Stimulated activated CD4-positive, alpha-beta T cell treated with anti-CD3 and anti-CD28 coated beads, Interleukin-4, amount 100 ng/mL, for 1 hour (primary cell): ENCODE measurements at places on chromosomes 16 and 17.

DNA sequence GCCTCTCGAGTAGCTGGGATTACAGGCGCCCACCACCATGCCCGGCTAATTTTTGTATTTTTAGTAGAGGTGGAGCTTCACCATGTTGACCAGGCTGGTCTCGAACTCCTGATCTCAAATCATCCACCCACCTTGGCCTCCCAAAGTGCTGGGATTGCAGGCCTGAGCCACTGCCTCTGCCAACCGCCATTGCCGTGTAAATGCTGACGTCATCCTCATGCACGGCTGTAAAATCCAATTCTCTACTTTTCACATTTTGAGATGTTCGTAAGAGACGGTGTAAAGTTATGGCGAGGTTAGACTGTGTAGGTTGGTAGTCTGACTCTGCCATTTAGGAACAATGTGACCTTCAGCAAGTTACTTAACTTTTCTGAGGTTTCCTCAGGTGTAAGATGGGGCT is 1.7 kb upstream of the DNAJA2 start:
- DNase-seq, result no peak

- DNase-seq, result no peak
Observed at GRCh38 chr16:13306161-13306995, 405.0 kb downstream of the SHISA9 start.

GRCh38 chr17:81223762-81224130 is 981 bp upstream of the CEP131 start:
- DNase-seq, result no peak

DNA sequence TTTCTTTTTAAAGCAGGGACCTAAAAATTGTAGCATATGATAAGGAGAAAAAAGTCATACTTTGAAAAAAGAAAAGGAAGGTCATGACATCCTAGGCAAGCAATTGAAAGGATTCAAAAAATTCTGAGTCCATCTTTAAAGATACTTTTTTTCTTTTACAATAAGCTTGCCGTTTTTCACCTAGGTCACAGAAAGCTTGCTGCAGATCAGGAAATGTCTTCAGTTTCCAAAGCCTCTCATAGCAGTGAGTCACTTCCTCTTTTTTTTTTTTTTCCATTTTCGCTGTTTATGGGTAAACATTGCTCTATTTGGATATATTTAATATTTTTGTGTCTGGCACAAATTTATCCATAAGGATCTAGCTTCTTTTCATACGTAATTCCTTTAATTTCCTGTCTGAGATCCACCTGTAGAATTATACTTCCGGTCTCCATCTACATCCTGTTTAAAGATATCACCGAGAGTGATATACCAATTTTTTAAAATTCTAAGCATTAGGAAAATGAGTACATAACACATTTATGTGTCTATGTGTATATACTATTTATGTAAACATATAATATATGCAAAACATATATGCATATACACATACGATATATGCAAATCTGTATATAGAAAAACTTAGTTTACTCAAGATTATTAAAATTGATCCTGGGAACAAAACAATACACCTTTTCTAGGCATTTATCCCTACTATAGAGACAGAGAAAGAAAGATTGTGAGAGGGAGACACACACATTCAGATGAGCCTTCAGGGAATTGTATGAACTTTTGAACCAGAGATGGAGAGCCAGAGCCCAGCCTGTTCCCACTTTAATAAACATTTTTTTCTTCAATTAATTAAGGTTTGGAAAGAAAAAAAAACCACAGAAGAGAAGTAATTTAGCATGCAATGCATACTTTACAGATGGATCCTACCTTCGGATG is 134.4 kb downstream of the SKAP1 start:
- DNase-seq, result no peak

DNA sequence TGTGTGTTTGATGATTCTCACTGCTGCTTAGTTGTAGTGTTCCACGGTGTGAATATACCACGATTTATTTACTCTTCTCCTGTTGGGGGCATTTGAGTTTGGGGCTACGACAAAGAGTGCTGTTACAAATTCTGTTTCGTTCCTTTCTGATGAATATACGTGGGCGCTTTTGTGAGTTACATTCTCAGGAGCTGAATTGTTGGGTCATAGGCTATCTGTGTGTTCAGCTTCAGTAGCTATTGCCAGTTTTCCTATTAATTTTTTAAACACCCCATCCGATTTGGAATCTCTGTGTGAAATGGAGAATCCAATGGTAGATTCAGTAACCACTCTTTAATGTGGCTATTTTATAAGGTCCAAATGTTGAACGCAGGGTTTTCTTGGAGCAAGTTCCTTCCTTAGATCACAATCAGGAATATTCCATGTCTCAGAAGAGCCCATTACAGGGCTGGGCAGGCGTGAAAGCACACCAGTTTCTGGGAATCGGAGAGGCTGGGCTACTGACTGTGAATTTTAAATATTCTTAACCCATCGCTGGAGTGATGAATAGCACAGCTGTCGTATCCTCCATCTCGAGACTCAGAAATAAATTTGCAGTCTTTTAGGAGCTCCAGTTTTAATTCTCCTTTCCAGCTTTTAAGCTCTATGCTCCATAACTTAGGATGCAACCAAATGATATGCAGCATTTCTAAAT is 115.9 kb downstream of the PITPNC1 start:
- no peak for DNase-seq

DNA sequence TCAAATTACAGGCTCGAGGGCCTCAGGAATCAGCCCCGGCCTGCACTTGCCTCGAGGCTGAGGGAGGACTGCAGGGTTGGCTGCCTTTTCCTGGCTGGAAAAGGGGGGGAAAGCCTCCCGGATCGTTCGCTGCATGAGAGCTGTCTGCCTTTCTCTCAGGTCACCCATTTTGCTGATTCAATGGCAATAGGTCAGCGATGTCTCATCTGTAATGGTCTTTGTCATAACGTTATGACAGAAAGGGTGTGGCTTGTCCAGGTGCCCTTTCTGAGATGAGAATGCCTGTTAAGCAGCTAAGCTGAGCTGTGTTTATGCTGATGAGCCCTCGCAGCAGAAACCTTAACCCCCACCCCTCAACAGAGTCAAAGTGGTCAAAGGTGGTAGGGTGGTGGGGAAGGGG is 81.8 kb downstream of the AKAP1 start:
- no peak for DNase-seq

DNA sequence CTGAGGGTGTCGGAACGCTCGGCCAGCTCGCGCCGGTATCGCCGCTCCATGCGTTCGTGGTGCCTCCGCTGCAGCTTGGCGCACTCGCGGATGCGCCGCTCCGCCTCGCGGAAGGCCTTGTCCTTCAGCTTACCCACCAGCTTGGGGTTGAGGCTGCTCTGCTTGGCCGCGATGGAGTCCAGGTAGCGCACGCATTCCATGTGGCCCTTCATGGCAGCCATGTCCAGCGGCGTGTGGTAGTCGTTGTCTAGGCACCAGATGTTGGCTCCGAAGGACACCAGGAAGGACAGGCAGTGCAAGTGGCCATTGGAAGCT is 2.8 kb downstream of the USH1G start:
- DNase-seq, result no peak

GRCh38 chr16:15055141-15056053 is 477 bp downstream of the NTAN1 start:
- peak; percentile 64 for DNase-seq

DNA sequence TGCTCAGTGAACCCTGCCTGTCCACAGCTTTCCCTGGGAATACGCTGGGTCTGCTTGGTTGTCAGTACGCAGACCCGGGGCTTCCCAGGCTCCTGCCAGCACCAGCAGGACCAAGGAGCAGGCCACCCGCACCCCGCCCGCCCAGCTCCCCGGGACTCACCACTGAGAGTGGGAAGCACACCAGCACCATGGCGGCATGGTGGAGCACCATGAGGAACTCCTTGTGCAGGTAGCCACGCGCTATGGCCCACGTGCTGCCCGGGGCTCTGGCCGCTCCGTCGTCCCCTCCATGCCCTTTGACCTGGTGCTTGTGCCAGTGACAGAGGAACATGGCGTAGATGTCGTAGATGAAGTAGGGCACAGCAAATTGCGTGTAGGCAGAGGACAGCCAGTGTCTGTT is 3.5 kb downstream of the C16orf92 start:
- no peak for DNase-seq

DNA sequence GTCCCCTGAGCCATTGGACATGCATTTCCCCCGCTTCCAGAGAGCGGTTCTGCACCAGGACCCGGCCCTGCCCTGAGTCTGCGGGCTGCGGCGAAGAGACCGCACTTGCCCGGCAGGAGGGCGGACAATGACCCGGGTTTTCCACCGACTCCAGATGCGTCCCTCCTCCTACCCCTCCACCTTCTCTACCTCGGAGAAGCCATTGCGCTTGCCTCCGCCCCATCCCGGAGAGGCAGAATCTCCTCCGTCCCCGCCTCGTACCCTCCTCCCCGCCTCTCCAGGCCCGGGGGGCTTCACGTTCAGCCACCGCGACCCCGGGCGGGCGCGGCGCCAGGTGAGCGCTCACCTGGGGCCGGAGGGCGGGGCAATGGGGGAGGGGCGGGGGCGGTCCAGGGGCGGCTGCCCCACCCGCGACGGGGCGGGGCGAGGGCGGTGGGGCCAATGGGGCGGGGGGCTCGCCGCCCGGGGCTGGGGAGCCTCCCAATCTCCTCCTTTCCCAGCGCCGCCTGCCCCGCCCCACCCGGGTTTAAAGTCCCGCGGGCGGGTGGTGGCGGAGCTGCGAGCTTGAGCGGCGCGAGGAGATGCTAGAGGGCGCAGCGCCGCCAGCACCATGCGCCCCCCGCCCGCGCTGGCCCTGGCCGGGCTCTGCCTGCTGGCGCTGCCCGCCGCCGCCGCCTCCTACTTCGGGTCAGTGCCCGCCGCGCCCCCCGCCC is at the start of gene WNT9B:
Gene WNT9B (plus strand): TSS at position 555 of the 713 bp plus-strand sequence. CDS start 56 bp downstream, at position 611.
- peak; percentile 15 for DNase-seq

- no peak for DNase-seq
Observed at GRCh38 chr16:12573300-12573699, 230.4 kb downstream of the CPPED1 start.
